ENCODE measurements at places on chromosomes 2 and 18.

DNA sequence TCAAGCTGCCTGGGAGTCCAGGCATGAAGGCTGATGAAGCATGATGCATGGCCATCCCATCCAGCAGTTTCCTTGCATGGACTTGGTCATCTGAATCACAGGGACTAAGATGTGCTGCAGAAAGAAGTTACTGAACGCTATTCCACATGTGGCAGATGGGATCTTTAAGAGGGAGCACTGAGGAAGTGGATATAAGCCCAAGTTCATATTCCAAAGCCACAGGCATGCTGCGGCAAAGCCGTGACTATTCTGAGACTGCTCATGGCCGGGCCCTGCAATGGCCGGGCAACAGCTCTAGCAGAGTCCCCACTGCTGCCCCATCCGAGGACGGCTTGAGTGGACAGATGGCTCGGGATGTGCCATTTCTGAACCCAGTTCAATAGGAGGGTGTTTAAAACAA, 61.5 kb downstream of the STPG4 start:
- DNase-seq: no peak

DNA sequence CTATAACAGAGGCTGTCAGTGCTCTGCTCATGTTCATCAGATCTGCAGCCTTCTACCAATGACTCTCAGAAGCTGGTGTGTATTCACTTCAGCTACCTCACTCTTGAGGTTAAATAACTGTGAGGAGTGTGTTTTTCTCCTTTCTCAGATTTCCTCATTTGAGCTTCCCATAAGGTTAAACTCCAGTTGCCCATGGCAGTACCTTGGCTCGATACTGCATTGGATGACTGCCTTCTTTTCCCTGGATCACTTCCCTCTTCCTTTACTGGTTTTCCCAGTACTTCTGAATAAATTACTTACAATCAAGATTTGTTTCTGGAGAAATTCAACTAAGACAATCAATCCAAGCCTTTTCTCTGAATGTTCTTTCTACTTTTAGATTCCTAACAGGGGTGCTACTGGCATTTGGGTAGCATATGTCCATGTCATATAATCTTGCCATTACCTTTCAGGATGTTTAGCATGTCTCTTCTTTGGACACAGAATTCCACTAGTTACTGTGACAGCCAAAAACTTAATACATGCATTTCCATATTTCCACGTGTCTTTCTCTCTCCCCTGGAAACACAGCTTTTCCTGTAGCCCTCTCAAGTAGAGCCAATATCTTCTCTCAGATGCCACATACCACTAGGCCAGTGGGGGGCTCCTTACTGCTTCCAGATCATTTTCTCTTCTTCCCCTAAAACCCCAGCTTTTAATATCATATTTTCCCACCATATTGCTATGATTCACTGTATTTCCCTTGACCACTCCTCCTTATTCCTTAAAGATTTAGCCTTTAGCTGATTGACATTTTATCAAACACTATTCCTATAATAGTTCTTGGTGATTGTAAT, 15.0 kb upstream of the SPOPL start:
- DNase-seq: no peak

- DNase-seq: no peak
These were observed 2.5 kb downstream of the SP100 start for GRCh38 chr2:230418341-230419016.

DNA sequence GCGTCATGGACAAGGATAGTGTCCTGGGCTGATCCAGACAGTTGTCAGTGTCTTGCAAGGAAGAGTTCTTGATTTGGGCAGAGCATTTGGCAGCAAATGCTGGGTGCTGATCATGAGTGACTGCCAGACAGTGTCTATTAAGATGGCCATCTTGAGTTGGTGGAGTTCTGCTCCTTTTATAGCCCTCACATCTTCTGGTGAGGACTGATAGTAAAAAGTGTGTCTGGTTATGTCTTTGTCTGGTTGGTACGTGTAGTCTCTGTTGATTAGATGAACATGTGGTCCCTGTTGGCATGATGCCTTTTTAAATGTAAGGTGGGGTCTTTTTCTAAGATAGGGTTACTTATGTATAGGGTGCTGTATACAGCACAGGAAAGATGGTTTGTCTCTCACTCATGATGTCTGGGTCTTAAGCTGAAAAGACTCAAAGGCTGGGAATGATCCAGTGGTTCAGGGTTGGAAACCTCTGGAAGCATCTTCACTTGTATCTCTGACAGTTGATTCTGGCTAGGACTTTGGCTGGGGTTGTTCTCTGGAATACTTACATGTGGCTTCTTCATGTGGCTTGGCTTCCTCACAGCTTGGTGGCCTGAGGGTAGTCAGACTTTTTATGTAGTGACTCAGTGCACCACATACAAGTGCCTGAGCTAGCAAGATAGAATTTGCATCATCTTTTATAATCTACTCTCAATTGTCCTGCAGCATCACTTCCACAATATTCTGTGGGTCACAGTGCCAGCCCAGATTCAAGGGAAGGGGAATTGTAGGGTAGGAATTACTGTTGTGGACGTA, 11.8 kb downstream of the MTX2 start:
- no peak for DNase-seq

- no peak for DNase-seq
These were observed 83.2 kb downstream of the ASB1 start for GRCh38 chr2:238509903-238510302.

- DNase-seq: no peak
These were observed 15.0 kb upstream of the CPS1 start for GRCh38 chr2:210541290-210541902.

GRCh38 chr2:40178971-40179370, 272.9 kb downstream of the SLC8A1 start:
- no peak for DNase-seq

GRCh38 chr2:68263632-68264031, 11.3 kb upstream of the PPP3R1 start:
- no peak for DNase-seq

DNA sequence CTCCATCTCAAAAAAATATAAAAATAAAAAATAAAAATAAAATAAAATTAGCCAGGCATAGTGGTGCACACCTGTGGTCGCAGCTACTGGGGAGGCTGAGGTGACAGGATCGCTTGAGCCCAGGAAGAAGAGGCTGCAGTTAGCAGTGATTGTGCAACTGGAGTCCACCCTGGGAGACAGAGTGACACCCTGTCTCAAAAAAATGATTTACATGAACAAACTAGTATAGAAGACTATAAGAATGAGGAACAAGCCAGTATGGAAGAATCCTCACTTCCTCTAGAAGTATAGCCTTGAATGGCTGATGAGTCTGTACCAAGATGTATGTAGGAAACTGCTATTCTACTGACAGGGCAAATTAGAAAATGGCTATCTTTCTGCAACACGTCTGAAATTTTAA, 10.9 kb downstream of the YES1 start:
- DNase-seq: no peak

GRCh38 chr2:200640901-200641300, 55.1 kb downstream of the AOX1 start:
- no peak for DNase-seq

DNA sequence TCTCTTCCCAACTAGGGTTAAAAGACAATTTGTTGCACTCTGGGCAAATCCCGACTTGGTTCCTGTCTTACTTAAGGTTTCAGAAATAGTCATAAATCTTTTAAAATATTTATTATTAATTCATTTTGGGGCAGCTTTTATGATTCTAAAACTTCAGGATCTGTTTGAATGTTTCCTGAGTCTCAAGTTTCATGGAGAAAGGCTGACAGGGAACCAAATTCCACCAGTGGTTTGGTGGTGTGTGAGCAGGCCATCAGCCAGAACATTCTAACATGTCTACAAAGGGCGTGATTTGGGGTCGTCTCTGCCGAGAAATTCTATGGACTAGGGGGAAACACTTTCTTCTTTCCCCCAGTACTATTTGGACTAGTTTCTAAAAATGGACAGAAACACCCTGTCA, 366.4 kb downstream of the ZNF521 start:
- DNase-seq: no peak

DNA sequence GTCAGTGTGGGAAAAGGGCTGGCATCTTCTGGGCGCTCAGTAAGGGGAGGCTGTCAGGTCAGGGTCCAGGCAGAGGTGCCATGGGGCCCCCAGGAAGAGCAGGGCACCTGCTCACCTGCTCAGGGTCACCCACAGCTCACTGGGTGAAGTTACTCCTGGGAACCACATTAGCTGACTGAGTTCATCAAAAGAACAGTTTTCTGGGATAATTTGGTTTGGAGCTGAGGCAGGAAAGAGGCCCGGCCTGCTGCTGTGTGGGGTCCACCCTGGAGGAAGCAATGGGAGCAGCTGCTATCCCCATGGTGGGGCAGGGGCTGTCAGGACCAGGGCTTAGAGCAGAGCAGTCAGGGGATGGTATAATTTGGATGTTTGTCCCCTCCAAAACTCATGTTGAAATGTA, 97.2 kb upstream of the GPC1 start:
- no peak for DNase-seq

All from stimulated activated CD8-positive, alpha-beta memory T cell treated with anti-CD3 and anti-CD28 coated beads, Interleukin-4, amount 100 ng/mL, for 4 hours (primary cell).